Dermis blood vessel endothelial cell (primary cell): ENCODE measurements at places on chromosomes 12 and 14. TPM values are rescaled to one million over a fixed set of nuclear protein-coding genes. Genes with fewer than 3 reads are reported as not detected.
A peak's percentile ranks its signal among the peaks of the same experiment; 100 is the strongest.

The ABHD12B gene
- not detected in 2 replicates for total RNA-seq

The PROX2 gene
- not detected in 2 replicates for total RNA-seq

The GRIP1 gene
- 0.05 and 0.17 TPM in 2 replicates for total RNA-seq

The SERPINA5 gene
- total RNA-seq, result 0.17 and 0.33 TPM in 2 replicates

- DNase-seq, result no peak
Measured at GRCh38 chr14:34201909-34202637, 251.2 kb upstream of the EGLN3 start.

GRCh38 chr14:105447651-105448640, 26.7 kb upstream of the CRIP2 start:
- no peak for DNase-seq

DNA sequence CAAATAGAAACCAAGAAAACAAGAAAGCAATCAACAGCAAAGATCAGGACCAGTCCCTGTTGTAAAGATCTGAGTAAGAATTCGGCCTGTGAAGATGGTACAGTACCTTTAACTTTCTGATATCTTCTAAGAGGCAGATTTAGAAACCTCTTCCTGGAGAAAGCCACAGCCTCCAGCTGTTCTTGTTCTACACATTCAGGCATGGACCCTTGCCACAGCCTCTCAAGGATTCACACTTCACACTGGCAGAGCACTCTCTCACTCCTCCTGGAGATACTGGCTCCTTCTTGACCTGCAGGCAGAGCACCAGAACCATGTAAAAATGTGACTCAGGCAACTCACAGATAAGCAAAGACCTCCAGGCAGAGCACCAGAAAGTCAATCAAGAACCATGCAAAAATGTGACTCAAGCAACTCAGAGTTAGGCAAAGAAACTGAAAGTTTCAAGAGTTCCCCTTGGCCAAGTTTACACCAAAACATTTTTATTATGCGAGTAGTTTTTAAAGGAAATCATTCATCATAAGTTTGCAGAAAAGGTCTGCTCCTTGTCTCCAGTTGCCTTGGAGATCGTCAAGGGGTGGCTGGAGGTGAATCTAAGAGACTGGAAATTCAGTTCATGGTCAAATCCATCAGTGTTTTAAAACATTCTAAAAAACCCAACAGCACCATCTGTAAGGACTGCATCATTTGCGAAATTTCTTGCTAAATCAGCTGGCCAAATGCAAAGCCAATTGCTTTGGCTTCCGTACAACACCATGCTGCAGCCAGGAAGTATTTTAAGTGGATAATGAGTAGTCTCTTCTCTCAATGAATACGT, 119.3 kb upstream of the MDM1 start:
- peak; percentile 21 for DNase-seq

DNA sequence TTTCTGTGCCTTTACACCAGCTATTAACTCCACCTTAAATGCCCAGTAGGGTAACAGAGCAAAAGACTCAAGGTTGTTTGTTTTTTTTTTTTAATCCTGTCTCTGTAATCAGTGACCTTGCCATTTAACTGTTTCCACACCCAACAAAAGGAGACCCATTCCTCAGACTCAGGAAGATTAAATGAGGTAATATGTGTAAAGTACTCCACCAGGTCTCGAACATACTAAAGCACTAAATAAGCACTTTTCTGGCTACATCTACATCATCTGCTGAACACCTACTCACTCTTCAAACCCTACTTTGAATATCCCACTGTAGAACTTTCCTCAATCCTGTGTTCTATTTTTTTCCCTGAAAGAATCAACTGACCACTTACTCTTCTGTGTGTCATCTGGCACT, 4.1 kb downstream of the SLC2A13 start:
- DNase-seq, result no peak

DNA sequence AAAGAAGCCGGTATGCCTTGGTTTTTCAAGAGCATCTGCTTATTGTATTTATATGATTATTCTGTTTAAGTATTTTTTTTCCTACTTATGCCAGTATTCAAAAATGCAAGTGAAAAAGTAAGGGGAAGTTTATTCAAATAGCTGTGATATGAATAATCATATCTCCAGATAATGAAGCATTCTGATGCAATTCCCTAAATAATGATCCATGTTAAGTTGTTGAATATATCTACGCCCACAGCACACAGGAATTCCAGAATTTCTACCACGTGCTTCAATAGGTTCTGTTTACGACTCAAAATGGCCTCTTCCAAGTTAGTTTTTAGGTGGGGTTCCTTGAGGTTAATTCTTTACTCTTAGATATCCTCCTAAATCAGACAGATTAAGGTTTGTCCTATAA, 208.3 kb downstream of the NAV3 start:
- DNase-seq, result no peak

DNA sequence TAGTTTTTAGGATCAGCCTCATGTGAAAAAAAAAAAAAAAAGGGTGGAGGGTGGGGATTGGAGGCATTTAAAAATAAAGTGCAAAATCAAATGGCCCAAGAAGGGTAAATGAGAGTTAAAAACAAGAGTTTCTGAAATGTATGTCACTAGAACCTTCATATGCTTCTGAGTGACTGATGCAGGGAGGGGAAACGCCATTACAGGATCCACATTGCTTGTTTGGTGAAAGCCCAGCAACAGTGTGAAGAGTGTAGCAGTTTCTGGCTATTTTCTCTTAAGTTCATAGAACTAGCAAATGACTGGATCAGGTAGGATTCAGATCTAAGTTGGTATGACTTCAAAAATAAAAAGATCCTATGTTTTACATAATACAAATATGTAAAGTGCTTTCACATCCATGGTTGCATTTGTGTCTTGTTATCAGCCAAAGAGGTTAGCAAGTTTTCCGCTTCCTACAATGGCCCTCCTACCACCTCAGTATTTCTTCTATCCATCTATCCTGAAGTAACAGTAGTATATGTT, 2.9 kb downstream of the CHPT1 start:
- no peak for DNase-seq

- peak; percentile 14 for DNase-seq
Measured at GRCh38 chr12:288687-289086, 26.1 kb upstream of the SLC6A13 start.

DNA sequence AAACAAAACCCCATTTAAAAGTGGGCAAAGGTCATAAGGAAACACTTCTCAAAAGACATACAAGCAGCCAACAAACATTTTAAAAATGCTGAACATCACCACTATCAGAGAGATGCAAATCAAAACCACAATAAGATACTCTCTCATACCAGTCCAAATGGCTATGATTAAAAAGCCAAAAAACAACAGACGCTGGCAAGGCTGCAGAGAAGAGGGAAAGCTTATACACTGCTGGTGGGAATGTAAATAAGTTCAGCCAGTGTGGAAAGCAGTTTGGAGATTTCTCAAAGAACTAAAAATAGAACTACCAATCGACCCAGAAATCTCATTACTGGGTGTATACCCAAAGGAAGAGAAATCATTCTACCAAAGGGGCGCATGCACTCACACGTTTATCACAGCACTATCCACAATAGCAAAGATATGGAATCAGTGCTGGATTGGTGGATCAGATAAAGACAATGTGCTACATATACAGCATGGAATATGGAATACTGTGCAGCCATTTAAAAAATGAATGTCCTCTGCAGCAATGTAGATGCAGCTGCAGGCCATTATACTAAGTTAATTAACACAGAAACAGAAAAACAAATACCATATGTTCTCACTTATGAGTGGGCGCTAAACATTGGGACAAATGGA, 102.1 kb upstream of the DAAM1 start:
- no peak for DNase-seq

DNA sequence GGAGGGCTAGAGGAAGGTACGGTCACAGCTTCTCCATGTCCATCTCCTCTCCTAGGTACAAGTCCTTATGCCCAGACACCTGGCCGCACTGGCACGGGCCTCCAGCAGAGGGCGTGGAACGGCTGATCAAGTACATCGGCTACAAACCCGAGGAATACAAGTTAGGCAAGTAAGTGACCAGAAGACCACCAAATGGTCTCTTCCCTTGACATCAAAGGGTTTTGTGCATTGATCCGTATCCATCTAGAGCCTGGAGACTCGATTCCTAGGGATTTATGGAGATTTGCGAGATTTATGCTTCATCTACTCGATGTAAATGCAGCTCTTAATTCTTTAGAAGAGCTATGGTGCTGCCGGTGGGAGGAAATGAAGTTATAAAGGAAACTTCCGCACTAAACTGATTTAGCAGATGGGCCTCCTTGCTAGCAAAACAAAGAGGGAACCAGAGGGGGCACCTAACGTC, 44.2 kb downstream of the KCTD10 start:
- DNase-seq, result peak; percentile 95
